ENCODE measurements at places on chromosomes 11 and 22.
A peak's percentile ranks its signal among the peaks of the same experiment; 100 is the strongest.

DNA sequence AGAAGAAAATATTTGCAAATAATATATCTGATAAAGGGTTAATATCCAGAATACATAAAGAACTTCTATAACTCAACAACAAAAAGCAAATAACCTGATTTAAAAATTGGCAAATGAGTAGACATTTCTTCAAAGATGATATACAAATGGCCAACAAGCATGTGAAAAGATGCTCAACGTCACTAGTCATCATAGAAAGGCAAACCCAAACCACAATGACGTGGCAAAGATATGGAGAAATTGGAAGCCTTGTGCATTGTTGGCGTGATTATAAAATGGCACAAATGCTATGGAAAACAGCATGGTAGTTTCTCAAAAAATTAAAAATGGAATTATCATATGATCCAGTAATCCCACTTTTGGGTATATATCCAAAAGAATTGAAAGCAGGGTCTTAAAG lies 466.3 kb downstream of the TBC1D22A start:
- no peak for DNase-seq

- DNase-seq: no peak
These were observed 230.8 kb downstream of the CTTN start for GRCh38 chr11:70628855-70629844.

GRCh38 chr11:76152741-76153570 lies 53.3 kb downstream of the WNT11 start:
- DNase-seq: no peak

GRCh38 chr11:44950031-44950624 lies 555 bp downstream of the TP53I11 start:
- DNase-seq: peak; percentile 26

- no peak for DNase-seq
These were observed 38.3 kb upstream of the CCDC34 start for GRCh38 chr11:27401280-27401832.

- DNase-seq: no peak
These were observed at the start of gene WBP2NL for GRCh38 chr22:41998361-41999261. TSS of gene WBP2NL (plus strand) at chr22:41998788. CDS start at chr22:41998819, 31 bp downstream.

- peak; percentile 28 for DNase-seq
These were observed 1.4 kb upstream of the DPP3 start for GRCh38 chr11:66478729-66479393.

DNA sequence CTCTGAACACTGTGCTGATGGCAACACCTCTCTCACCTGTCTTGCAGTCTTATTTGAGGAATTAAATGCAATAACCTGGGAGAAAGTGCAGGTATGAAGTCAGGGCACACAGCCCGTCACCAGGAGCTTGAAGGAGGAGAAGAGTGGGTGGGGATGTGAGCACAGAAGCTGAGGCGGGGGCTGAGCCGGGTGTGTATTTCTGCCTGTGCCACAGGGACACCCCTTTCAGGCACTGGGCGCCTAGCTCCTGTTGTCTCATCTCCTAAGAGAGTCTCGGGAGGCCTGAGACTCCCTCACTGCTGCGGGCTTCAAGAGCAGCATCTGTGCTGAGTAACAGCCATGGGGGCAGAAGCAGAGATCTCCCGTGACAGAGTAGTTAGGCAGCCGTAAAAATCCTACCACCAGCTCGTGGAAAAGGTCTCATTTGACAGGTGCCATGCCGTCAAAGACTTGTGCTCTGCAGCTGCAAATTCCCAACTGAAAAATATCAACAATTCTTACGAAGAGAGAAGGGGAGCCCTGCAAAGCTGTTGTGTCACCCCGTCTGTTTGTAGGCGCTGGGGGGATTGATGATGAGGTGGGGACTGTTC lies 26.8 kb downstream of the PARVB start:
- no peak for DNase-seq

All from NCI-H1092 treated with DMSO at 0.1 percent for 48 hours (cell line).